Ascending aorta (tissue), 2 donors: ENCODE measurements at places on chromosomes 7 and 10. TPM values are rescaled to one million over a fixed set of nuclear protein-coding genes. Genes with fewer than 3 reads are reported as not detected.

GRCh38 chr7:122457969-122458368, 153.4 kb upstream of the FEZF1 start:
- DNase-seq = no peak
- no peaks in the 10 kb centered on the region for H3K27me3 ChIP-seq
- no peak overlapping the region for H3K4me3 ChIP-seq
- H3K4me1 ChIP-seq = no peaks in the 10 kb centered on the region
- no peak overlapping the region for H3K27ac ChIP-seq
- no peaks in the 10 kb centered on the region for H3K36me3 ChIP-seq

DNA sequence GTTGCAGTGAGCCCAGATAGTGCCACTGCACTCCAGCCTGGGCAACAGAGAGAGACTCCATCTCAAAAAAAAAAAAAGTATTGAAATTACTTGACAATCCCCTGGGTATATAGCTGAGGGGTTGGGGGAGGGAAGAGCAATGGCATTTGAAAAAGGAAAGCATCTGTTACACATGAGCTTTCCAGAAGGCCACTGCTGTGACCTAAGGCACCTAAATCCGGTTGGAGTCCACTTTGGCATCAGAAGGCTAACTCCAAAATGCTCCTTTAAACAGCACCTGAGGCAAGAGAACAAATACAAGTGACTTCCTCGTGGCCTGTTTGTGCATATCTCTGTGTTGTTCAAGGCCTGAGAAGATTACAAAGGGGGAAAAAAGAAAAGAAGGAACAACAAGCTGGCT, 74.8 kb upstream of the PALS2 start:
- peaks cover 9% of the 10 kb centered on the region for H3K4me1 ChIP-seq
- H3K4me3 ChIP-seq = no peak overlapping the region
- DNase-seq = no peak
- H3K36me3 ChIP-seq = no peaks in the 10 kb centered on the region
- H3K27me3 ChIP-seq = no peaks in the 10 kb centered on the region

Gene PDIA4
- 129 TPM for total RNA-seq

Gene FAM237B
- total RNA-seq = not detected

DNA sequence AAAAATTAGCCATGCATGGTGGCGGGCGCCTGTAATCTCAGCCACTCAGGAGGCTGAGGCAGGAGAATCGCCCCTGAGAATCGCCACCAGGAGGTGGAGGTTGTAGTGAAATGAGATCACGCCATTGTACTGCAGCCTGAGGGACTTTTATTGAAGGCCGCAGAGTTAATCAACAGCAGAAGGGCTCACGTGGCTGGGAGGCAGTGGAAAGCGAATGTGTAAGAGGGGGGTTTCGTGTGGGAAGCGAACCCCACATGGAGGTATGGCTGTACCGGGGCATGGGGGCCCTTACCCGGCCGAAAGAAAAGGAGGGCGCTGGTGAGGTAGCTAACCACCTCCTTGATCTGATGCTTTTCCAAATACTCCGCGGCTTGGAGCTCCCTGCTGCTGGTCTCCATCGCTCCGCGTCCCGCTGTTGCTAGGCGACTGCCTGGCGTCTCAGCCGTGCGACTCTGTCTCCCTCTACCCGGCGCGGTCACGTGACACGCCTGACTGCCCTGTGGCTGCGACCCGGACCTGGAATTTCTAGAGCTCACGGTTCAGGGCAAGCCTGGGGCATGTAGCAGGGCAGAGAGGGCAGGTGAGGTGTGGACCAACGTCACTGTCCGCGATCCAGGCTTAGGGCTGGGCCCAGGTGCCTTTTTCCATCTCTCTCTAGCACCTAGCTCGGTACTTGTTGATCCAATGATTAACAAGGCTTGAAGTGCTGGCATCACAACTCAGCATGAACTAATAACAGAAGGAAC, at the start of gene EFCAB10:
Gene EFCAB10, minus strand, starts transcription at position 428 of the 746 bp plus-strand sequence. Its CDS starts 30 bp downstream, at position 398.
- no peak within 1 kb of the TSS for H3K27ac ChIP-seq
- H3K4me3 ChIP-seq = peak within 1 kb of the TSS; percentile 35
- H3K27me3 ChIP-seq = no peaks in the 10 kb centered on the region
- H3K4me1 ChIP-seq = no peaks in the 10 kb centered on the region
- H3K36me3 ChIP-seq = no peaks in the 10 kb centered on the region

- DNase-seq = no peak
- peaks cover 2% of the 10 kb centered on the region for H3K4me1 ChIP-seq
- no peaks in the 10 kb centered on the region for H3K36me3 ChIP-seq
- no peaks in the 10 kb centered on the region for H3K27me3 ChIP-seq
These were observed 17.9 kb upstream of the ITGA8 start for GRCh38 chr10:15737656-15738055.

Gene EN2
- not detected for total RNA-seq

GRCh38 chr7:155860461-155860839, 48.2 kb upstream of the SHH start:
- peak; percentile 30 for DNase-seq
- H3K4me3 ChIP-seq = no peak overlapping the region
- H3K27ac ChIP-seq = no peak overlapping the region
- H3K27me3 ChIP-seq = no peaks in the 10 kb centered on the region
- H3K4me1 ChIP-seq = no peaks in the 10 kb centered on the region

DNA sequence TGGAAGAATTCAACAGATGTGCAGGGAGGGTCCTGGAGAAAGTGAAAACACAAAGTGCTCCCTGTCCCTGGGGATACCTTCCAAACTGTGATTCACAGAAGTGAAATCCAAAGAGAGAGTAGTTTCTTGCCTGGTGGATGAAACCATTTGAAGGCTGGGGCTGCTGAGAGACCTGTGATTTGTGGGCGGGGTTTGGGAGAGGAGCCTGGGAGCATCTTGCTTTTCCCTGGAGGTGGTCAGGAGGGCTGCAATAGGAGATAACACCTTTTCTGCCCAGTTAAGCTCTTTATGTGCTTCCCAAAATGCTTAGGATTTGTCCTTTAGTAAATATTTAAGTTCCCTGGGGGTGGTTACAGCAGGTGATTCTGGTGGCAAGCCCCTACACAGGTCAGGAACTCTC, 105.3 kb upstream of the TPK1 start:
- DNase-seq = no peak
- no peaks in the 10 kb centered on the region for H3K36me3 ChIP-seq

Gene OR2A7
- 4.9 TPM for total RNA-seq

DNA sequence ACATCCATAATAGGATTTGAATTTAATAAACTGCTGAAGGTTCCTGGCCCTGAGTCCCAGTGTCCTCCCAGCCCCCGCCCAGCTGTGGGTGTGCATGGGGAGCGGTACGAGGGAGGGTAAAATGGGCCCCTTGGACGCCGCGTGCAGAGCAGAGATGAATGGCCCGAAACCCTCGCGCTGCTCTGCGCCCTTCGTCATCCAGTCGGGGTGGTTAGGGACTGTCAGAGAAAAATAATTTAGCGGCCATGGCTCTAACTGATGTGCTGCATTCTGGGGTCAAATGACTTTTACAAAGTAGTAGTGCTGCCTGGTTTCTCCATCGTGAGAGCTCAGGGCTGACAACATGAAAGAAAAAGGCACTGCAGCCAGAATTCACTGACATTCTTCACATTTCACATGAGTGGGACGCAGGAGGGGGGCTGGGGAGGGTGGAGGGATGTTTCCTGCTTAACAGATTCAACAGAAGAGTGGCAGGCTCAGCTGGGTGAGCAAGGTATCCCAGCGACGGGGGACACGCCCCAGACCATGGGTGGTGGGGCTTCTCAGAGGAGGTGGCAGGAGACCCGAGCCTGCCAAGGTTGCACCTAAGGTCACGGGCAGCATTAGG, 304.5 kb downstream of the WDR37 start:
- no peak overlapping the region for H3K4me3 ChIP-seq
- H3K4me1 ChIP-seq = no peaks in the 10 kb centered on the region
- no peaks in the 10 kb centered on the region for H3K27me3 ChIP-seq
- no peaks in the 10 kb centered on the region for H3K36me3 ChIP-seq
- H3K27ac ChIP-seq = no peak overlapping the region

DNA sequence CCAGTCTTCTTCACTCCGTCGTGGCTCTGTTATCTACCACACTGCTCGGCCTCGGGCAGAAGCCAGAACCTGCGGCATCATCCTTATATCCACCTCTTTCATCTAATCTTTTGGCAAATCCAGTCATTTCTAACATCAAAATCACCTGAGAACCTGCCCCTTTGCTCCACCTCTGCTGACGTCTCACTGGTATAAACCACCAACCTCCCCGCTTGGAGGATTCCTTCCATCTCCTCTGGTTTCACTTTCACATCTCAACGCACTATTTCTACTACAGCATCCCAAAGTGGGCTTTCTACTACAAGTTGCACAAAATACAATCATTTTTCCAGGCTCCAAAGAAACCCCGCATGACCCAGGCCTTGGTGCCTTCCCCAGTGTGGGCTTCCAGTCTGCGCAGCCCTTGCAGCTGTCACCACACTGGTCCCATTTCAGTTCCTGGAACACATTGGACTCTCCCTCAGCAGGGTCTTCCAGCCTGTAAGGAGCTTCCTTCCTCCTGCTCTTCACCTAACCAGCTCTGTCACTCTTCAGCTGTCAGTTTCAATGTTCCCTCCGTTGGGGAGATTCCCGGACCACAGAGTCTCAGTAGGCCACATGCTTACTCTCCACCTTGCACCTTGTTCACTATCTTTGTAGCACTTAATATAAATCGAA, 85.0 kb downstream of the PRKCQ start:
- H3K36me3 ChIP-seq = no peaks in the 10 kb centered on the region
- DNase-seq = no peak
- no peaks in the 10 kb centered on the region for H3K27me3 ChIP-seq

- no peaks in the 10 kb centered on the region for H3K4me1 ChIP-seq
- no peaks in the 10 kb centered on the region for H3K27me3 ChIP-seq
- H3K36me3 ChIP-seq = no peaks in the 10 kb centered on the region
- no peak for DNase-seq
- no peak overlapping the region for H3K4me3 ChIP-seq
These were observed 756.7 kb downstream of the GATA3 start for GRCh38 chr10:8811201-8811600.

GRCh38 chr10:80542053-80542452, 4.4 kb downstream of the SH2D4B start:
- H3K4me1 ChIP-seq = no peaks in the 10 kb centered on the region
- H3K27me3 ChIP-seq = no peaks in the 10 kb centered on the region
- no peak for DNase-seq
- H3K27ac ChIP-seq = no peak overlapping the region
- no peak overlapping the region for H3K4me3 ChIP-seq
- no peaks in the 10 kb centered on the region for H3K36me3 ChIP-seq

GRCh38 chr10:11345224-11346054, 266.0 kb downstream of the USP6NL start:
- no peaks in the 10 kb centered on the region for H3K4me1 ChIP-seq
- DNase-seq = peak; percentile 63
- H3K36me3 ChIP-seq = no peaks in the 10 kb centered on the region
- peak overlapping the region; percentile 46 for H3K4me3 ChIP-seq
- no peak overlapping the region for H3K27ac ChIP-seq

GRCh38 chr10:103451091-103451813, 918 bp downstream of the CALHM2 start:
- H3K36me3 ChIP-seq = peaks cover 26% of the 10 kb centered on the region
- H3K4me1 ChIP-seq = peaks cover 33% of the 10 kb centered on the region
- DNase-seq = peak; percentile 84
- H3K27me3 ChIP-seq = no peaks in the 10 kb centered on the region
- peak overlapping the region; percentile 90 for H3K27ac ChIP-seq

Gene C10orf71
- not detected for total RNA-seq

- no peak overlapping the region for H3K4me3 ChIP-seq
- DNase-seq = no peak
- no peaks in the 10 kb centered on the region for H3K27me3 ChIP-seq
- H3K27ac ChIP-seq = no peak overlapping the region
These were observed 212.2 kb upstream of the NRG3 start for GRCh38 chr10:81662837-81663236.

Gene ZNF804B
- not detected for total RNA-seq

Gene TMEM140
- total RNA-seq = 26.9 TPM

Gene GTF2IRD1
- total RNA-seq = 7.5 TPM

Gene LRRC17
- 10.5 TPM for total RNA-seq

DNA sequence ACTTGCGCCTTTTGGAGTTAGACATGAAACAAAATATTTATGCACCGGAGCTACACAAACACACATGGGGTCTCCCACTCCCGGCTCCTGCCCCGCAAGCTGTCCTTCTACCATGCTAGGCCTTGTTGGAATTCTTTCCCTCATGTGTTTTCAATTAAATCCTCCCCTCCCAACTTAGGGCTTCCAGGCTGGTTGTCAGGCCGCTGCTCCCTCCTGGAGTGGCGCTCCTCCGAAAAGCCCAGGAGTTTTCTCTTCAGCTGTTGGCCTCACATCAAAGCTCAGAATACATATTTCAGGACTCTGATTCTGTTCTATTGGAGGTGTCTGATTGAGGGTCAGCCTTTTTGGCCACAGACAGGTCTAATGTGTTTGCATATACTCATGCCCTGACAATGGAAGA, 113.3 kb downstream of the FANK1 start:
- no peak for DNase-seq
- no peaks in the 10 kb centered on the region for H3K27me3 ChIP-seq
- no peaks in the 10 kb centered on the region for H3K4me1 ChIP-seq
- no peak overlapping the region for H3K4me3 ChIP-seq

Gene BTBD16
- not detected for total RNA-seq

DNA sequence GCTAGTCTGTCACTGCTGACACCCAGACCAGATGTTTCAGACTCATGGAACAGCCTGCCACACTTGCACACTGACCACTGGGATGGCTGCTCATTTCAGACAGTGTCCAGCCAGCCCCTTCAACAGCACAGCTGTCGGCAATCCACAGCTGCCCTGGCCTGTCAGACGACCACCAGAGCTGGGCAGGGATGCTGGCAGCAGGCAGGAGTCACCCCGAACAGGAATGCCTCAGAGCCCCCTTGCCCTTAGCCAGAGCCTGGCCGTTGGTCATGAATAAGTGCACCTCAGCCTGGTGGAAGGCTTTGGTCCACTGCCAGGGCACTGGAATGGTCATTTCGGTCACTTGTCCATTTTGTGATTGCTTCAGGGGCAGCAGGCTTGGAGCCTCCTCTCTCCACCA, 149.6 kb upstream of the TCERG1L start:
- H3K27me3 ChIP-seq = no peaks in the 10 kb centered on the region
- no peak overlapping the region for H3K4me3 ChIP-seq
- no peaks in the 10 kb centered on the region for H3K4me1 ChIP-seq
- H3K36me3 ChIP-seq = no peaks in the 10 kb centered on the region

- H3K36me3 ChIP-seq = no peaks in the 10 kb centered on the region
- H3K27me3 ChIP-seq = no peaks in the 10 kb centered on the region
- H3K4me3 ChIP-seq = no peak overlapping the region
These were observed 23.6 kb upstream of the COBL start for GRCh38 chr7:51340029-51340838.

Gene SFTPA2
- not detected for total RNA-seq

Gene H2BK1
- total RNA-seq = not detected
